ENCODE measurements at places on chromosomes 6 and 20.

- DNase-seq = no peak
These were observed 102.0 kb upstream of the RPS6KA2 start for GRCh38 chr6:166728884-166729530.

GRCh38 chr6:108002365-108003221 lies 44.6 kb upstream of the SEC63 start:
- DNase-seq = no peak

DNA sequence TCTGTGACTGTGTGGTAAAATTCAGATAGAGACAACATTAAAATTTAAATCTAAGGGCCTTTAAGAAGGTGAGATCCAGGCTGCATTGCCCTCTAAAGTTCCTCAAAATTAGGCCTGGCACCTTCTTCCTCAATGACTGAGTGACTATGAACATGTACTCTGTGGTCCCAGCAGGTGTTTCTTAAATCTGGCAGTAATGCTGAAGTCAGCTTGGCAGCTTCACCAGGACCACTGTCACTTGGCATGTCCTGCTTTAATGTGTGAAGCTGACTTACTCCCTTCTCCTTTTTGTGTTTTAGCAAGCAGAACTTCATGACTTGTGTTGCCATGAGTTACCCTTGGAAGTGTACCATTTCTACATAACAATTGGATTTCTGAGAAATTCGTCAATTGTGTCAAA lies 141.7 kb downstream of the NKAIN2 start:
- no peak for DNase-seq

DNA sequence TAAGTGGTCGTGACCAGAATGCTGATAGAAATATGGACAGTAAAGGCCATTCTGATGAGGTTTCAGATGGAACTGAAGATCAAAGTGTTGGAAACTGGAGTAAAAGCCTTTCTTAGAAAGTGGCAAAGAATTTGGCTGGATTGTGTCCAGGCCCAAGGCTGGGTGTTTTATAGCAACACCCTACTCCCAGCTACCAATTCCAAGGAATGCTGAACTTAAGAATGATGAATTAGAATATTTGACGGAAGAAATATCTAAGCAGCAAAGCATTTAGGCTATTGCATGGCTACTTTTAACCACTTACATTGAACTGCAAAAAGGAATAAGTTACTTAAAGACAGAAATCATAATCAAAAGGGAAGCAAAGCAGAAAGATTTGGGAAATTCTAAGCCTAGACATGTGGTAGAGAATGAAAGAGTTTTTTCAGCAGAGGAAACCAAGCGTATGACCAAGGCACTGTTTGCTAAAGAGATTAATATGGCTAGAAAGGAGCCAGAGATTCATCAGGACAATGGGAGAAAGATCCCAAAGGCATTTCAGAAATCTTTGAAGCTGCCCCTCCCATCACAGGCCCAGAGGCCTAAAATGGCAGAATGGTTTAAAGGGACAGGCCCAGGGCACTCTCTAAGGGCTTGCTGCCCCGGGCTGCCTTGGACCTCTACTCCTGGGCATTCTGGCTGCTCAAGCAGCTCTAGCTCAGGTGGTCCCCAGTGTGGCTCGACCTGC lies 25.8 kb downstream of the SDHAF4 start:
- DNase-seq = no peak

DNA sequence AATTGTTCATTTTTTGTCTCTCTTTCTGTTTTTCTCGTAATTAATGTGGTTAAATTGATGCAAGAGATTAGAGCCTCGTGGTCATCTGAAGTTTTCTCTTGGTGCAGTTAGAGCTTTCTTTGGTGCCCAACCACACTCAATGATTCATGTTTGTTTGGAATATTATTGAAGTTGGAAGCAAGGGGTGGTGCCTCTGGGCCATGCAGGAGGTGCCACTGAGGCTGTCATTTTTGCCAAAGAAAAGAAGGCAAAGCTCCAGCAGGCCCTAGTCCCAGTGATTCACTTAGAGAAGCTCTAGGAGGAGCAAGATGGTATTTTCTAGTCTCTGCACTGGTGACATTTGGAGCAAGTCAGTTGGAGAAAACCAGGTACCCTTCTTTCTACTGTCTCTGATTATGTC lies 144.5 kb upstream of the RALGAPA2 start:
- no peak for DNase-seq

- peak; percentile 34 for DNase-seq
These were observed 608 bp upstream of the EIF2S2 start for GRCh38 chr20:34112600-34113101.

DNA sequence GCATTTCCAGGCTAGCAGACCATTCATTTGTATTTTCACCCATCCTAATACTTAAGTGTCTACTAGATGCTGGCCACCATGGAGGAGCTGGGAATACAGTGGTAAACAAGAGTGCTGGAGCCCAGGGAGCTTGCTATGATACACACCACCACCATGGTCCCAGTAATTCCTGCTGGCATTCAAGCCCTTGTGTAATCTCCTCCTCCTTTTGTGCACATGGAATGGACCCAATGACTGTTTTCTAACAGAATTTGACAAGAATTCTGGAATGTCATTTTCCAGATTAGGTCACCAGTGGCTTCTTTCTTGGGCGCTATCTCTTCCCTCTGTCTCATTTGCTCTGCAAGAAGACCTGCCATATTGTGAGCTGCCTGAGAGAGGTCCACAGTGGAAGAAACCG lies 552.0 kb downstream of the C6orf118 start:
- no peak for DNase-seq

GRCh38 chr6:30530014-30530413 lies 26.3 kb downstream of the GNL1 start:
- no peak for DNase-seq

- DNase-seq = no peak
These were observed 454.0 kb downstream of the EYS start for GRCh38 chr6:65253041-65253440.

DNA sequence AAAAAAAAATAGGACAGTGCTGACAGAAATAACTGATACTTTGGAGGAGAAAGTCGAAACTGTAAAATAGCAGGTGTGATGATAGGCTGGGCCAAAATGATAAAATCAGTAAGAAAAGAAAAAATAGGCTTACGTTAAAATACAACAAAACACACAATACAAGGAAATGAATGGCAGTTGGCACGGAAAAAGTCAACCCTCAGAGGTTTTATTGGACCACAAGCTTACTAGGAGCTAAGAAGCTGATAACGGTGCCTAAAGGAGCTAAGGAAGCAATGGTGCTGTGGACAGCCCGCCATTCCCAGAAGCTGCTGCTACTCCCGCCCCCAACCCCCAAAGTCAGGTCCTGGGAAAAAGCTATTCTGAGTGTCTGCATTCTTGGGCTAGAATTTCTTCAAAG lies 55.9 kb upstream of the RNF146 start:
- DNase-seq = no peak

GRCh38 chr6:131597446-131597845 lies 24.4 kb downstream of the ARG1 start:
- DNase-seq = no peak

- DNase-seq = peak; percentile 91
These were observed 24.1 kb upstream of the ARFGEF2 start for GRCh38 chr20:48897305-48898010.

- peak; percentile 88 for DNase-seq
These were observed 683.7 kb upstream of the ID4 start for GRCh38 chr6:19153270-19153980.

GRCh38 chr6:2478200-2478599 lies 232.8 kb upstream of the GMDS start:
- DNase-seq = peak; percentile 77

DNA sequence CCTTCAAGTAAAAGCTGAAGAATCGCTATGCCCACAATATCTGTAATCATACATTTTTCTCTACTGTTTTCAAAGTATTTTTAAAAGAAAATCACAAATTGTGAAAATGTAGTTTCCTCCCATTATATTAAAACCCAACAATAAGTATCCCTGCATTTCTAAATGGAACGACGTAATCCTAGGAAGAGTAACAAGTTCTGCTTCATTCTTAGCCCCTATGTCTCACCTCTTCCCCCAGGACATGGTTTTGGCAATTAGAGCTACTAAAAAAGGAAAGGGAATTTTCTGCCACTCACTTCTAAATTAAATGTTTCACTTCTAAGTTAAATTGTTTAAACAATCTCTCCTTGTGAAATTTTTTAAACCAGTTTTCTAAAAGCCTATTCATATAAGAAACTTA lies 47.4 kb downstream of the TBPL1 start:
- DNase-seq = no peak

DNA sequence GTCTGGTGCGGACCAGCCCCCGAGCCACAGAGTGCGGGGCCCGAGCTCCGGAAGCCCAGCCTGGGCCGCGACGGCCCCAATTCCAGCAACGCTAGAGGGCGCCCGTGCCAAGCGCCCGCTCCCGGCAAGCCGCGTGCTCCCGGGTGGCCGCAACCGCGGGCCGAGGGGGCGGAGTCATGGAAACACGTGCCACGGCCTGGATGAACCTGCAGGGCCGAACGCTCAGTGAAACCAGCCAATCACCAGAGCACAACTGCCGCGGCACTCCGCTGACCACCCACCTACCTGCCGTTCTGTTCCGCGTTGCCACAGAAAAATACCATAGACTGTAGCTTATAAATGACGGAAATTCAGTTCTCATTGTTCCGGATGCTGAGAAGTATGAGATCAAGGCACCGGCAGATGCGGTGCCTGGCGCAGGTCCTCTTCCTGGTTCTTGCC lies 85.7 kb upstream of the FOXC1 start:
- DNase-seq = peak; percentile 73

DNA sequence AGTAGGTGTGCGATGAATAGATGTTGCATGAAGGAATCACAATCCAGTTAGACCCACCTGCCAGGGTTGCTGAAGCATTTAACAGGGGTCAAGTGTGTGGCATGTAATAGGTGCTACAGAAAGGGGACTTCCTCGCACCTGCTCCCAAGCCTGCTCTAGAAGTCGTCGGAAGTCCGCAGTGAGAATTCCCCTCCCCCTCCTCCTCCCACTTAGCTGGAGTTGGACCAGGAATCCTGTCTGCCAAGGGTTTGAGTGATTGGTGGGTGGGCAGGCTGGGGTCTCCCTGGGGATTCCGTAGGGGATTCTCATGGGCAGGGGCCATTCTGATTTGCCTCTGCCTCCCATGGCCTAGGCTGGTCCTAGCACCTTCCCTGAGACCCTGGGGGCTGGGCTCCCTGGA lies 10.3 kb downstream of the SCRT2 start:
- DNase-seq = no peak

DNA sequence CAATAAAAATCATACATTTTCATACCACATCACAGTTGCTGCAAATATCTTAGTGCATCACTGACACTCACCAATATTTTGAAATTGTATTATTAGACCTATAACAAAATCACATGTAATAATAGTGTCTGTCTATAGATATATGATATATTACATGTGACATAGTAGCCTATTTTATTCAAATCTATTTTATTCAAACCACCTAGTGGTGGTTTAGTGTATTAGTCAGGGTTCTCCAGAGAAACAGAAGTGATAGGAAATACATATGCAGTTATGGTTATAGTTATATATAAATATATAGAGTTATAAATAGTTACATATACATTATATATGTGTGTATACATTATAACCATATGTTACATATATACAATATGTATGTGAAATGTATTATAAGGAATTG lies 366.5 kb upstream of the ARID1B start:
- DNase-seq = no peak

All from fibroblast of skin of right biceps (primary cell).